PC-9 (cell line): ENCODE measurements at places on chromosomes 2 and 18.

DNA sequence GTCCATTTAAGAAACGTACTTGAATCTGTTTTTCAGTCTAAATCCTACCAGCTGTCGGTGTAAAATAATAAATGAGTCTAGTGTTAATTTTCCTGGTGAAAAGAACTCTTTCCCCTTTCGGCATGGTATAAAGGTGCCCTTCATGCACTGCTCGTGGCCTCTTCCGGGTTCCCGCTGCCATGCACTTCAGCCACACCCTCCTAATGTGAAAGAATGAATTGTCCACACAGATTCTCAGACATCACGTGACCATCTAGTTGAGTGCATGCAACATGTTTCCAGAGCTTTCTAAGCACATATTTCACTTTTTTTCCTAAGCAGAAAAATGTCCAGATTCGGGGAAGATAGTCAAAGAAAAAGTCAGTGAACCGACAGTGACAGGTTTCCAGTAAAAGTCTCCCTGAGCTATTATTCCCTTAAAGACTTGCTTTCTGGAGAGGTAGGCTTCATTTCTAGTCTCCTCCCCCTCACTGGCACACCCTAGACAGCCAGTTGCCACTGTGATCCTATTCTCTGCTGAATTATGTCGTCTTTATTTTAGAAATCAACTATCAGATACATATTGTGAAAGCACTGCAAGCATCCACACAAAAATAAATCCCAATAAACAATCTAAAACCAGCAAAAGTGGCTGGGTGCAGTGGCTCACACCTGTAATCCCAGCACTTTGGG lies 65.9 kb upstream of the RPL31 start:
- DNase-seq, result no peak

- no peak for DNase-seq
These were observed 806.8 kb downstream of the PLCL1 start for GRCh38 chr2:198611201-198611600.

DNA sequence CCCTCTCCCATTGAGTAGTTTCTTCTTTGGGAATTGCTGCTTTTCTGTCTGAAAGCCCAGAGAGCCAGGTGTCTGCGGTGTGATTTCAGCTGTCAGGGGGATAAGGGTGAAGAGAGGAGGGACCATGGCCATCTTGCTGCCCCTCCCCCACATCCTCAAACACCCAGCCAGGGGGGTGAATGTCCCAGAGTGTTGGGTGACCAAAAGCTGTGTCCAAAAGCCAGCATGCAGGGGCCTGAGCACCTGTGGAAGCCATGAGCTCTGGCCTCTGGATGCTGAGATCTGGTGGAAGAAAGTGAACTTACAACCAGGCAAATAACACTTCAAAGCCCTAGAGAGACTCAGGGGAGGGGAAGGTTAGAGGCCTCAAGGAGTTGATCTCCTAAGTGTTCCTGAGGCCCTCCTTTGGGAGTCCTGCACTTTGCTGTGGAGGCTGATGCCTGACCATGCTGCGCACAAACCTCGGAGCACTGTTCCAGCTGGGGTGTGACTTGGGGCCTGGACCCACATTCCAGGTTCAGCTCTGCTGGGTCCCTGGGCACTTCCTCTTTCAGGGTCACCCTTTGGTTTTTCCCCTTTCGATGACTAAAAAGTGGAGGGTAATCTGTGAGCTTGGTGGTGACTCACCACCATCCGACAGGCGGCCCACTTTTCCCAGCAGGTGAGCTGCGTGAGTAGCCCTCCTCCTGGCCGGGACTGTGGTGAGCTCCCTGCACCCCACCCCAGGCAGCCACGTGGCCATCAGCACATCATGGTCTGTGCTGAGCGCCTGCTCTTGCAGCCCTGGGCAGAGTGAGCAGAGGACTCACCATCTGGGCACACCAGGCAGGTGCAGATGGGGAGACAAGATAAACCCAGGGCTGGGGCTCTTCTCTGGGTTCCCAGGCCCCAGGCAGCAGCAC lies 66.8 kb upstream of the FOSL2 start:
- DNase-seq, result peak; percentile 95

GRCh38 chr2:111946294-111947114 lies 48.1 kb downstream of the MERTK start:
- DNase-seq, result peak; percentile 74

DNA sequence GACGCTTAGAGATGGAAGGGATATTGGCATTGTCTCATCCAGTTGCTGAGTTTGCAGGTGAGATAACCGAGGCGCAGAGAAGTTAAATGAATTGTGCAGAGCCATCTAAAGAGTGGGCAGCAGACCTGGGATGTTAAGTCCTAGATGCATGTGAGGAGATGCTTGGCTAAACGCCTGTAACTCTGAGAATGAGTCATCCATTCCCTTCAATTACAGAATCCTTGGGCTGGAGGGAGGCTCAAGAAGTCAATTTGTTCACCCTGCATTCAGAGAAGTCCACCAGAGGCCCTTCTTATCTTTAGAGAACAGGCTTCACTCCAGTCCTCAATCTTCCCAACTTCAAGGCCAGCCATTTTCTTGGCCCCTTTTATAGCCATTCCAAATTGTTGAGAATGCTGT lies 1.6 kb downstream of the EHD3 start:
- no peak for DNase-seq

- DNase-seq, result no peak
These were observed 5.4 kb upstream of the POU3F3 start for GRCh38 chr2:104848526-104848925.

GRCh38 chr18:22767653-22768052 lies 165.5 kb upstream of the RBBP8 start:
- DNase-seq, result no peak

- no peak for DNase-seq
These were observed 54.7 kb downstream of the UXS1 start for GRCh38 chr2:106139238-106139935.

DNA sequence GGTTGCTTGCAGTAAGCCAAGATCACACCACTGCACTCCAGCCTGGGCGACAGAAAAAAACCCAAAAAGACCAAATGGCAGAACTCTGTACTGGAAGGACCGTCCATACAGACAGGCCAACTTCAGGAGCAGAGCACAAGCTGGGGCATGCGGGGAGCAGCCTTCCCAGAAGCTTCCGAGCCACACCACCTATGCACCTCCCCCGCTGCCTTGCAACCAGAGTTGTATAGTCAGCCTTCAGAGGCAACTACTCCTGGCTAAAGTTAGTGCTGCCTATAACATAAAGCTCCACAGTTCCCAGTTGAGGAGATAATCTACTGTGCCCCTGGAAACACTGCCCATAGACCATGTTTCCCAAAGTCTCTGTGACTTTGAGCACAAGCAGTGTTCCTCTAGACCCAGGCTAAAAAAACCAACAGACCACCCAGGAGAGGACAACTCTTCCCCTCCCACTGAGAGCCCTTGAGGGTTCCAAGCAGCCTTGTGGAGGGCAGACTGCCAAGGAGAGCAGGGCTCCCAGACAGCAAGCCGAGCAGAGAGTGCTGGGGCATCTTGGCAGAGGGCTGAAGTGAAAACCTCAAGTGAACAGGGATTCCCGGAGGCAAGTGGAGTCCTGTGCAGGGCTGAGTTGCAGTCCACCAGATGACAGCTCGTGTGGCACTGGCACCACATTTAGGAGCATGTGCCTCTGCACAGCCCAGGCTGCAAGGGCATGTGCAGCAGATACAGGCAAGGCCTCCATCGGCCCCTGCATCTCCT lies 6.8 kb downstream of the SFT2D3 start:
- DNase-seq, result no peak

GRCh38 chr2:219724628-219725027 lies 97.2 kb downstream of the SLC4A3 start:
- no peak for DNase-seq

DNA sequence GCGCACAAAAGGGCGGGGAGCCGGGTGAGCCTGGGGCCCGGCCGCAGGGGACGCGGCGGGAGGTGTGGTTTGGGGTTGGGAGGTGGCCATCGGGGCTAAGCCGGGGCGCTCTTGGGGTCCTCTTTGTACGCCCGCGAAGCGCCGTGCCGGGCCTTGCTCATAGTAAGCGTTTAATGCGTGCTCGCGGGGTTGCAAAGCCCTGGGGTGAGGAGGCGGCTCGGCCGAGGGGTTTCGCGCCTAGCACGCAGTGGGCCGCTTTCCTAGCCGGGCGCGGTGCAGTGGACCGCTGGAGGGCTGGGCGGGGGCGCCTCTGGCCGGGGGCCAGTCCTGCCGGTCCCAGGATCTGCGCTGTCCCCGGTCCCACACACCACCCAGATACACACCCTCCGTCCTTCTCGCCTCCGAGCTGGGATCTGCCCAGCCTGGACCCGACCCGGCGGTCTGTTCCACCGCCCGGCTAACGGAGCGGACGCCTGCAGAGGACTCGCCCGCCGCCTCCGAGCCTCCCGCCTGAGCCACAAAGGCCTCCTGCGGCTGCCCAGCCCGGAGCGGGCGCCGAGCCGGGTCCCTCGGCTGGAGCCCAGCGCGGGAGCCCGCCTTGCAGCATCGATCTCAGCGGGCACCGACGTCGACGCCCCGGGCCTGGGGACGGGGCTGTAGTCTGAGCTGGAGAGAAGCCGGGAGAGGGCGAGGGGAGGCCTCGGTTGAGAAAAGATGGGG lies 564 bp downstream of the DPYSL5 start:
- no peak for DNase-seq

- no peak for DNase-seq
These were observed 648.0 kb downstream of the SLC4A3 start for GRCh38 chr2:220275454-220275853.

DNA sequence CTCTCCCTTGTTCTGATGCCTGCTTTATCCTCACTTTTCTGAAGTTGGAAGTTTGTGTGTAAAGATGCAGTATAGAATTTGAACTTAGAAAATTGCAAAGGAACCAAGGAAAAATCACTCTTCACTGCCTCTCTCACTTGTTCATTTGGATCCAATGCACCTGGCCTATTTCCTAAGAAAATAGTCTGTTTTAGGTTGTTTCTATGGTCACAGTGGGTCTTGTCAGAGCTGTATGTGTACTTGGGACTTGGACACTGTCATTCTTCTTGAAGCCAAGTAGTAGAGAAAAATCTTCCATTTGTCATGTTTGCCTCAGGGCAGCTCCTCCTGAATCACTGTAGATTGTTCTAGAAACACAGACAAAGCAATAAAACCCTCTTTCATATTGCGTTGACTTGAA lies 80.3 kb upstream of the SESTD1 start:
- DNase-seq, result no peak

- DNase-seq, result no peak
These were observed 204.5 kb upstream of the CXCR4 start for GRCh38 chr2:136322428-136322827.

GRCh38 chr18:66105016-66105415 lies 354.2 kb downstream of the CDH7 start:
- no peak for DNase-seq

- DNase-seq, result peak; percentile 90
These were observed 190.1 kb downstream of the TTC32 start for GRCh38 chr2:19711470-19712372.

DNA sequence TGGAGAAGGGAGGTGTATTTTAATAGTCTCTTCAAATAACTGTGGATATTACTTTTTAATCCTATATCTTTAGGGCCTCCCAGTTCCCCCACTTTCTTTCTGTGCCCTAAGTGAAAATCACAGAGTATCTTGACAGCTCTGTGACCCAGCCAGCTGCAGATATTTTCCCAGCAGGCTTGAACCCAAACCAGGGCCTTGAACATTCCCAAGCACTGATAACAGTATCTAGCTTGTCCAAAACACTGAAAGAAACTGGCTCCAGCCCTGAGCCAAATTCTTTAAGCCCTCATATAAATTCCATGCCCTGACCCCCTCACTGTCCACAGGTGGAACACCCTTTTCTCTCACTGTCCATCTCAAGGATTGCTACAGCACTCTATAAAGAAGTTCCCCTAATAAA lies 388.1 kb upstream of the CHAC2 start:
- no peak for DNase-seq

DNA sequence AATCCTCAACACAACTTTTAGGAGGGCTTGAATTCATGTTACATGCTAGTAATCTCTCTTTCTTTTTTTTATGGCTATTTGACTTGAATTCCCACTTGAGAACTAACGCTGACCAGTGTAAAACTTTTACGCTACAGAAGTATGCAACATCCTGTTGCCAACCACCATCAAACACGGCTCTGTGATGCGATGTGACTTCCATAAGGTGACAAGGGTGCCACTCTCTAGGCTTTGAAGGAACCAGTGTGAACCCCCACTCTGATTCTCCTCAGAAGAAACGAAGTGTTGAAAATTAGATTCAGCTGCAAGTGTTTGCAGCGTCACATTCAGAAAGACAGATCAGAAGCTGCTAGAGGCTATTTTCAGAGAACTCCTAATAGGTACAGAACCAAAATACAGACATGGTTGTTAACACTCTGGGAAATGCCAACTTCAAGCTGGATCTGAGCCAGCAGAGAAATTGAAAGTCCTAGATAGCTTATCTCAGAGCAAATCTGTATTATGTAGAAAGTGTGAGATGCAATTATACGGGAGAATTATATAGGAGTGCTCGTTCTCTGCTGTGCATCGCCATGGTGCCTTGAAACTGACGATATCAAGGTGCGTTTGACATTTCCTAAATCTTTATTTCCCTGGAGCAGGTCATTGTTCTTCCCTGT lies 271.2 kb downstream of the LPIN1 start:
- DNase-seq, result no peak

- DNase-seq, result no peak
These were observed 85.6 kb downstream of the VIT start for GRCh38 chr2:36781907-36782720.

DNA sequence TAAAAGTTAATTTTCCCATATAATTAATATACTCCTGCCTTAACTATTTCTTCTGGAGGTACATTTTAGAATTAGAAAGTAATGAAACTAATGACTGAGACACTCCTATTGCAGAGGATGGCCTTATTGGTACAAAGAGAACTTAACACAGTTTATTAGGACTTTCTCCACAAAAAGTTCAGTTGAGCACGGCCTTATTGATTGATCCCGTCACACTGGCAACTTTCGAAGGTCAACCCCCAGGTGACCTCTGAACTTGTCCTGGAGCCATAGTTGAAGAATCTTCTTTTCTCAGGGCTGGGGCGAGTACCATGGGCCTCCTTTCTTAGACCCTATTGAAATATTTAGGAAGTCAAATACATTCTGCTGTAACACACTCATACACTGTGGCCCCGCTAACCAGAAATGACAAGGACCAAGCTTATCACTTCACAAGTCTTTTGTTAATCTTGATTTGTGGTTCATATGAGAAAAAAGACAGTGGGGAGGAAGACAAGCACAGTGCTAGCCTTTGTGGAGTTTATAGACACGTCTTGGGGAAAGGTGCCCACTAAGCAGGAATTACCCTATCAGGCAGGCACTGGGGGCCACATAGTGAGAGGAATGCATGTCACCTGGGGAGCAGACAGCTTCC lies 11.2 kb downstream of the SPP2 start:
- DNase-seq, result no peak
